T-cell (primary cell): ENCODE measurements at places on chromosomes 7 and 10.

- no peak for DNase-seq
Observed at GRCh38 chr7:133540096-133540860, 287.4 kb downstream of the EXOC4 start.

- no peak for DNase-seq
Observed at GRCh38 chr10:121836171-121836570, 91.7 kb downstream of the ATE1 start.

GRCh38 chr10:78291722-78292121, 258.1 kb downstream of the RPS24 start:
- no peak for DNase-seq

DNA sequence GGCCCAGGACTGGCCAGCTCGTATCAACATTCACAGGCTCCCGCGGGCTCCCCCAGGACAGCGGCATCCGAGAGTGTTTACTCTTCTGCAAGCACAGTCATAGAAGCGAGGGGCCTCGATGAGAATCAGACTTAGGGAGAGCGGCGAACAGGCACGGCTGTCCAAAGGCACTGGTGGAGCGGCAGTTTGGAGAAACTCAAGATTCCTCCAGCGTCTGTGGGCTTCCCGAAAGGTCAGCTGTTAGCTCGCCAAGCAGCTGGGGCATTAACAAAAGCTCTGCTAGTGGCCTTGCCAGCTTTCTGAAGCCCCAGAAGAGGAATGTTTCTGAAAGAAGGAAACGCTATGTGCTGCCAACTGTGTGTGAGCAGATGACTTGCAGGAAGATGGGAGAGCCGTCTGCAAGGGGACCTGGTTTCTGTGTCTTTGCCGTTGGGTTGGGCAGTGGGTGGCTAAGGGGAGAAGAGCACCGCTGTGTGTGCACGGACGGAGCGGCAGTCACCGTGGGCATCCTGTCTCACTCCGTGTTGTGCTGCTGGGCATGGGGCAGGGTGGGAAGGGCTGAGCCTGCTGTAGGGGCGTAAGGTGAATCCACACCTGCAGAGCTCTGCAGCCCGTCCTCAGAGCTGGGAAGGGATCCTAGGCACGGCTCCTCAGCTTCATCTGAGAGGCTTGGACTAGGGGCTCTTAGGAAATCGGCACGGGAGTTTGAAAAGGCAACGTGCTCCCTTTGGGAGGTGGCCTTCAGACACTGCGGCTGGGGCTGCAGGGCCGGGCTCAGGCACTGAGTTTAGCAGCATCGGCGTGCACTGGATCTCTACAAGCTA, 42.1 kb downstream of the AMZ1 start:
- DNase-seq: no peak

DNA sequence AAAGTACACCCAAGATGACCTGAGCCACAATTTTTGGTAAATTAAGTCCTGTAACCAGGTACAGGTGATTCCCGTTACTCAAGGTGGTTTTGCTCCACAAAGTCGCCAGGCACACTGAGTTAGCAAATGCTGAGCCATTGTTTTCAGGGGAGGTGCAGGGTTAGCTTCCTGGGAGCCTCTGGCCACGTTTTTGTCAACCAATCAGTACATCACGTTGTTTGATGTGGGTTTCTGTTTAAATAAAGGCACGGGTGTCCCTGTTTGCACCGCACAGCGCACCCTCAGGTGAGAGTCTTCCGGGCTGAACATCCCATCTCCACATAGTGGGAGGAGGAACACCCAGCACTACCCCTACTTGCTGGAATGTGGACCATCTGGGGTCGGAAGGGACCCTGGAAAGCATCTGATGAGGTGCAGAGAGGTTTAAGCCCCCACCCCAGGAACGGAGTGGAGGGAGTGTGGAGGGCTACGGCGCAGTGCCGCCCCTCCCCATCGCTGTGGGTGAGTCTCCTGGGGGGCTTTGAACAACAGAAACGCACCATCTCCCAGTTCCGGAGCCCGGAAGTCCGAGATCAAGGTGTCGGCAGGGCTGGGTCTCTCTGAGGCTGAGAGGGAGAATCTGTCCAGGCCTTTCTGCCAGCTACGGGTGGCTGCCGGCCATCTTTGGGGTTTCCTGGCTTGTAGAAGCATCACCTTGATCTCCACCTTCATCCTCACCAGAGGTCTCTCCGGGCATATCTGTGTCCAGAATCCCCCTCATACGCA, 42.5 kb downstream of the PRKAG2 start:
- no peak for DNase-seq

DNA sequence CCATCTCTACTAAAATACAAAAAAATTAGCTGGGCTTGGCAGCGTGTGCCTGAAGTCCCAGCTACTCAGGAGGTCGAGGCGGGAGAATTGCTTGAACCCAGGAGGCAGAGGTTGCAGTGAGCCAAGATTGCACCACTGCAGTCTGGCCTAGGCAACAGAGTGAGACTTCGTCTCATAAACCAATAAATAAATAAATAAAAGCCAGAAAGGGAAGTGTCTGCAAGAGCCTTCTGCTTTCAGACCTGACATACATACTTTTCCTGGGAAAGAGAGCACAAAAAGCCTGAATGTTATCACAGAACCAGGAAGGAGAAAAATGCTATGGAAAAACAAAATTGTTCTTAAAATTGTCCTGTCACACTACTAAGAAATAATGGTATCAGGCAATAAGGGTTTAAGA, 4.1 kb upstream of the KIF5B start:
- DNase-seq: no peak

DNA sequence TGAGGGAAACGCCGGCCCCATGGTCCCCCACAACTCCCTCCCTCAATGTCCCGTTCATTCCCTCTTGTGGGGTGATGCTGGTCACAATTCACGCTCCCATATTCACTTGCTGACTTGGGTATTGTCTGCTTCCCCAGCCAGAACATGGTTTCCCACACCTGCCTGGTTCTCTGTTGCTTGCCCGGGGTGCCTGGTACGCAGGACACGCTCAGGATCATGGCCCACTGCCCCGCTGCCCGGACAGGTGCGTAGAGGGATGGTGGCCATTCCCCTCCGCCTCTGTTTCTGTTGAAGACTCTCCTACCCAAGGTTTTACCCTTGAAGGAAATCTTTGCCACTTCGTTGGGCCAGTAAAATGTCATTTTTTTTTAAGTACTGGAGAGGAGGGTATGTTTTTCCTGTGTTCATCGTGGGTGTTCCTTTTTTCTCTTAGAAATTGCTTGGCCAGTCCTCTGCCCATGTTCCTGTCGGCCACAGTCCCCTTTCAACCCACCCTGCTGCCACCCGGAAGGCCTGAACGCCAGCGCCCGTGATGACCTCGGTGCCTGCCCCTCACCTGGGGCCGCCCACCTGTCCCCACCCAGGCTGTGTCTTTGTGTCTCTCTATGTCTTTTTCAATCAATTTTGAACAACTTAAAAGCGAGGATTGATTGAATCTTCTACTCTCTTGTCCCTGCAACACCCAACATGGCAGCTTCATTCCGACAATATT, 38.2 kb downstream of the FOXL3 start:
- DNase-seq: no peak

GRCh38 chr10:126375926-126376554, 12.2 kb downstream of the ADAM12 start:
- DNase-seq: no peak

DNA sequence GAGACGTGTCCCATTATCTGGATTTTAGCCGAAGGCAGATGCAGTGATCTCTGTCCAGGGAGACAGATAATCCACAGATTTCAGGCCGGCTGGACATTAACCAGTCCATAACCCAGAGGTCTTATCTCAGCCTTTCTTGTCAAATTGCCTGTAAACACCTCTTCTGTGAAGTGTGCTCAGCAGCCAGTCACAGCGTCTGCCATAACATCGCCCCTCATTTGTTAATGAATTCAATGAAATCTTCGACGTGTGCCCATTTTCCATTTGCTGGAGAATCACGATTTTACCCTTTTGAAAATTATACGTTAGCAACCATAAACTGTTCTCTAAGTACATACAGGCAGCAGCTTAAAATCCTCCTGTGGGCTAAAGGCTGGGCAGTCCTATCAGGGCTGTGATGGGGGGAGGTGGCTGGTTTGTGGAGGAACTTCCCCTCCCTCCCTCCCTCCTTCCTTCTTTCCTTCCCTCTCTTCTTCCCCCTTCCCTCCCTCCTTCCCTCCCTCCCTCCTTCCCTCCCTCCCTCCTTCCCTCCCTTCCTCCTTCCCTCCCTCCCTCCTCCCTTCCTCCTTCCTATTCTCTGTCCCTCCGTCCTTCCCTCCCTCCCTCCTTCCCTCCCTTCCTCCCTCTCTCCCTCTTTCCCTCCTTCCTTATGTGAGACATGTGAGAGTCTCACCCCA, 26.6 kb upstream of the FAM20C start:
- no peak for DNase-seq

DNA sequence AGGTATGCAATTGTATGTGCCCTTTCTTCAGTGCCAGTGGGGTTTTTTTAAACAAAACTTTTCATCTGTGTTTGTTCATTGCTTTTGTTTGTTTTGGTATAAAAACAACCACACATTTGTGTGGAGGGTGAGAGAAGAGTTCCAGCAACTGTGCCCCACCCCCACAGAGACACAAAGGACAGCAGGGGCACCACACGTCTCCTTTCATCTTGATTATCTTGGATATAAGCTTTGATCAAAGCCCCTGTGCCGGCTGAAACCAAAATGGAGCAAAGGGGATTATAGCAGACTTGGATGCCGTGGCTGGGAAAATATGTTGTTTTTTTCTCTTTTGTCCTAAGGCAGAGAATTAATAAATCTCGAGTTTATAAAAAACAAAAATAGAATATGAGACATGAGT, 111.8 kb upstream of the RSU1 start:
- DNase-seq: no peak

DNA sequence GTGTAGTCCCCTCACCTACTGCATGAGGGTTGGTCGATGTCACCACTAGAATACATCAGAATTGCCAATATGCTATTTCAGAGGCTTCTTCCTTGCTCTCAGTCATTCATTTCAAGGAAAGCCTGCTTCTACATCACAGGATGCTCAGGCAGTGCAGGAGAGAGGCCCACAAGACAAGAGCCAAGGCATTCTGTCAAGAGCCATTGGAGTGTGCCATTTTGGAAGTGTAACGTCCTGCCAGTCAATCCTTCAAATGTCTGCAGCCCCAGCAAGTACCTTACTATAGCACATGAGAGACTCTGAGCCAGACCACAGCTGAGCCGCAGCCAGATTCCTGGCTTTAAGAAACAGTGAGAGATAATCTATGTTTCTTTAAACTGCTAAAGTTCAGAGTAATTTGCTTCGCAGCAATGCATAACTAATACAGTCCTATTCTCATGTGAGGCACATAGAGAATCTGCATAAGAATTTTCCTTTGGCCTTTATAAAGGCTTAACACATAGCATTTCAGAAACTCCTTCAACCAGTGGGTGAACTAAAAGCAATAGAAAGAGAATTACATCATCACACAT, 166.5 kb upstream of the GNAI1 start:
- no peak for DNase-seq

DNA sequence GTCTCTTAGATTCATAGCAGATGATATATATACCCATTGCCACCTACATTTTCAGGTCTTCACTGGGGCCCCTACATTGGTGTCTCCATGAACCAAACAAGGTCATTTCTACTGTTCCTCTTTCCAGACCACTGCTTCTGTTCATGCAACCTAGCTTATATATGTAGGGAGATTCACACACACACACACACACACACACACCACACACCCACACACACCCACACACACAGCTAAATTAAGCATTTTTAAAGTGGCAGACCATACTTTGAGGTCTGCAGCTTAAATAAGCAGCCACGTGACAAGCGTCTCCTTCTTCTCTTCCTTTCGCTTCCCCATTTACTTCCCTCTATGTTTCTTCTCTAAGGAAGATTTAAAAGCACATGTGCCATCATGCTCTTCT, 70.0 kb upstream of the CC2D2B start:
- DNase-seq: no peak

DNA sequence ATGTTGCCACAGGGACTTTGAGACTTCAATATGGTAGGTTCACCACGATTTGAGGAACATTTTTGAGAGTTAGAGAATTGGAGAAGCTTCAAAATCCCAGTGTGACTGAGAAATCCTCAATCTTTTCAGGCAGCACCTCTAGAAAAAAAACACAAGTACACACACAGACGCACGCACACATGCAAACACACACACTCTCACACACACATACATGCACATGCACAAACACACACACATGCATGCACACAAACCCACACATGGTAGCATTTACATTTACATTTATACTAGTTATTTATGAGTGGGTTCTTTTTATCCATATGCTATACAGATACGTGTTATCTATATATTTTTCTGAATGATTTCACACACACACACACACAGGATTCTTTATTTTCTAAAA, 901.9 kb downstream of the GATA3 start:
- no peak for DNase-seq

DNA sequence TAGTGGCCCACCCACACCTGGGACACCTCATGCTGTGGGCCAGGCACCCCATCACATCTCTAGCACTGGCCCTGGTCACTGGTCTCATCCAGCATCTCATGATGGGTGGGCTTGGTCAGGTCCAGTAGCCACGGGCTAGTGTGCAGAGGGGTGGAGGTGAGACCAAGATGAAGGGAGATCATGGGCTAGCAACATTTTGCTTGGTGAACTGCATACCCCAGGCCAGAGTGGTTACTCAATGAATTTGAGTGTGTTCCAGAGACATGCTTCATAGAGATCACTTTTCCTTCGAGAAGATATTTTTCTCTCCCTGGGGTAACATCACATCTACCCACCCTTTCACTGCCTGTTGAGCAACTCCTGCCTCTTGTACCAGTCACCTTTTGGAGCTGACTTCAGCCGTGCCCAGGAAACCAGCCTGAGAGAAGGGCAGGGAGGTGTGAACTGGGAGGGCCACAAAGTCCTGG, 44.2 kb downstream of the MINDY4 start:
- no peak for DNase-seq

DNA sequence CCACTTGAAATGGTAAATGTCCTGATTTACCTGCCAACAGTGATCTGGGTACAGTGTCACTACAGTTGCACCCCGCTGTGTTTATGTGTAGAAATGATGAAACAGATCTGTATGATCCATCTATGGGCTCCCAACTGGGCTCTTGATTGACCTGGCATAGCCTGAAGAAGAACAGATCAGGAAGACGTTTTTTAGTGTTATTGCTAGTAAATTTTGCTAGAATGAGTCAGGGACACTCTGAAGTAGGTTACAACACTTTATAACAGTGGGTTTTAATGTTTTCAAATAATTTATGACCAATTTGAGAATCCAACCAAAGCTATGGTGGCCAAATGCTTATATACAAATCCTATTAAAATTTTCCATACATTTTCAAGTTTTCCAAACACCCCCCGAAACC, 110.3 kb downstream of the DKK1 start:
- no peak for DNase-seq

GRCh38 chr10:782751-783648, 93.5 kb upstream of the DIP2C start:
- DNase-seq: no peak

GRCh38 chr7:65809259-65809981, 63.5 kb upstream of the VKORC1L1 start:
- no peak for DNase-seq

DNA sequence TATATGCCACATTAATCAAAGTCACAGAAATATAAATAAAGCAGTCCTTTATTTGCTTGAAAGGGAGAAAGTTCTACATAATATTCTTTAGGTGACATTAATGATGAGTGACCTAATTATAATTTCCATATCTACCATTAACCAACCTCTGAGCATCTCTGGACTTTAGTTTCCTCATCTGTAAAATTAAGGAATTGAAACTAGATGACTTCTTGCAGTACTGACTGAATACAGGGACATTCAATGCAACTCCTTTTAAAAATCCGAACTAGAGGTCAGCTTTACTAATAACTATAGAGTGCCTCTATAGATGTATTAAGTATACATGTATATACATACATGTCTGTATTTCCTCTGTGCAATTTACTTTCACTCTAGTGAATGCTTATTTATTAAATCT, 3.9 kb downstream of the FMC1 start:
- no peak for DNase-seq
